Mucosa of descending colon (tissue), 3 donors: ENCODE measurements at places on chromosomes 7 and 10. TPM values are rescaled to one million over a fixed set of nuclear protein-coding genes. Genes with fewer than 3 reads are reported as not detected.

CALML3 gene
- total RNA-seq, result 0.09 TPM

PTN gene
- total RNA-seq, result 3.3 TPM

TMEM213 gene
- total RNA-seq, result not detected

PMS2 gene
- 12.1 TPM for total RNA-seq

DNA2 gene
- total RNA-seq, result 5.2 TPM

ANKRD22 gene
- total RNA-seq, result 18.9 TPM

CALHM1 gene
- not detected for total RNA-seq

C10orf67 gene
- not detected for total RNA-seq
